ENCODE measurements at places on chromosomes 2 and 18.

GRCh38 chr2:160261732-160262131, 61.7 kb upstream of the ITGB6 start:
- no peak for DNase-seq

GRCh38 chr18:23331091-23331920, 121.8 kb upstream of the RIOK3 start:
- no peak for DNase-seq

DNA sequence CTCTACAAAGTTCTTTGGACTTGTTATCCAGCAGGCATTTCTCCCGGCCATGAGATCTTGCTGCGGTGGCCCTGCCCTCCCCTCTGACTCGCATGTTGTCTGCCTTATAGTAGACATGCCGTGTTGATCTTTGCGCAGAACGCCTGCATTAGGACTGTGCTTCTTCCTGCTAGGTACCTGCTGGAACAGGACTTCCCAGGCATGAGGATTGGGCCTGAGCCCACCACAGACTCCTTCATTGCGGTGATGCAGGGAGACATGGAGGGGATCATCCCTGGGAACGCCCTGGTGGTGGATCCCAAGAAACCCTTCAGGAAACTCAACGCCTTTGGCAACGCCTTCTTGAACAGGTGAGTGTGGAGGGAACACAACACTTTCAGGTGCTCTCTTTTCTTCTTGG, 10.1 kb downstream of the EHD3 start:
- DNase-seq = no peak

GRCh38 chr2:235268535-235268934, 225.3 kb upstream of the AGAP1 start:
- DNase-seq = no peak

DNA sequence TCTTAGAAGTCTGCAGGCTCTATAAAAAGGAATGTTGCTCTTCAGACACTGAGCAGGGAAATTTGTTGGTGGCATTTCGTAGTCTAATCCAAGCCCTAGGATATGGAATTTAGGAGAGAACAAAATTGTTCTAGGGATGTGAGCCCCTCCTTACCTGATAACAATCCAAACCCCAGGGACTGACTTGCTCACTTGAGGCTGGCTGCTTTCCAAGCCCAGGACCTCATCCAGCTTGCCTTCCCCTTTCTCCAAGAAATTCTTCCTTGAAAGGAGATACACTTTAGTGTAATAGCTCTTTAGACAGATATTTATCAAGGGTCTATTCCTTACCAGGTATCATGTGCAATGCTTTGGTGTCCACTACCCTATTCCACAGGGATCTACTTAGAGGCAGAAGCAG, 279.8 kb downstream of the C1D start:
- no peak for DNase-seq

DNA sequence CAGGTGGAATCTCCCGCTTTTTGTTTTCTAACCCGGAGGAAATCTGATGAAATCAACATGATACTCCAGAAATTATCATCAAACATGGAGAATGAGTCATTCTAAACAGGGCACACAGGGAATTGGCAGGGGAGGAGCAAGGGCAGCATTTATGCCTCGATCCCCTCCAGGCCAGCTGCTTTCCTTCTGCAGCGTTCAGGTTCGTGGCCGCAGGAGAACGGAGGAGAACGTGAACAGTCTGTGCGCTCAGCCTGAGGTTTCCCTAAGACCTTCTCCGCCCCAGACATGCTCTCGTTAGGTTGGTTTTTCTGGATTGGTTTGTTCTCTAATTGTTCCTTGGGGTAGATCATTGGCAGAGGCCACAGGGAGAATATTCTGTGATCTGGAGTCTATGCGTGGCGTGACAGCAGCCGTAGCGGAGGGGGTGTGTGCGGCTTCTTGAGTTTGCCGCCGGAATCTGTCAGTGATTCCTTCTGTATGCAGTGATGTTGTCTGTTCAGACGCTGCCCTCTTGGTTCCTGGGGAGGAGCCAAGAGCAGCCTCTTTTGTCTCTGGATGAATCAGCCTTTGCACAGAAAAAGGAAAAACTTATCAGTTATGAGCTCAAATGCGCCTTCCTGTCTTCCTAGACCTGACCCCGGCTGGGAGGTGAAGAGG, 75.9 kb downstream of the SH3BP4 start:
- no peak for DNase-seq

- no peak for DNase-seq
Observed at GRCh38 chr2:17584689-17585088, 44.2 kb downstream of the VSNL1 start.

GRCh38 chr18:44679056-44679913, 1.4 kb upstream of the SETBP1 start:
- peak; percentile 51 for DNase-seq

- no peak for DNase-seq
Observed at GRCh38 chr2:231364961-231365810, 30.3 kb upstream of the B3GNT7 start.

DNA sequence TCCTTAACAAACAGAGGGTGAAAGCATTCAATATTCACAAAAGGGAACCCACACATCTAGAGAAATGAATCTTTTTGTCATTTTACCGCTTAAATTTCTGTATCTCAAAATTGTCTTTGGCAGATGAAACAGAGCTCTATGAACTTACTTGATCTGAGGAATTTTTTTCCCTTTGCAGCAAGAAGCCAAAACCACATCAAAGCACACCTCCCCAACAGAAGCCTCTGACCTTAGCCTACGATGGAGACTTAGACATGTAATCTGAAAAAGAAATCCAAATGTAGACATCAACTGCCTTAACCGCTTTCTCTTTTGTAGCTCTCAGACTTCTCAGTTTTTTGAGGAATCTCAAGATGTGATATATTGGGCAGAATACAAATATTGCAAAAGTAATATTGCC, 287.9 kb upstream of the HNMT start:
- DNase-seq = no peak

DNA sequence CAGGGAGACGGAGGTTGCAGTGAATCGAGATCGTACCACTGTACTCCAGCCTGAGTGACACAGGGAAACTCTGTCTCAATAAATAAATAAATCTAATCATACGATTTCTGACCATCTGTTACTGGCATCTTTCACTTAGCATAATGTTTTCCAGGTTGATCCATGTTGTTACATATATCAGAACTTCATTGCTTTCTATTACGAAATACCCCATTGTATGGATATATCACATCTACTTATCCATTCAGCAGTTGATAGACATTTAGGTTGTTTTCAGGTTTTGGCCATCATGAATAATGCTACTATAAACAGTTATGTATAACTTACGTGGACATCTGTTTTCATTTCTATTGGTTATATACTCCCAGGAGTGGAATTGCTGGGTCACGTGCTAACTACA, 303.9 kb downstream of the PAX3 start:
- DNase-seq = no peak

GRCh38 chr2:65186872-65187851, 40.5 kb upstream of the ACTR2 start:
- peak; percentile 31 for DNase-seq

DNA sequence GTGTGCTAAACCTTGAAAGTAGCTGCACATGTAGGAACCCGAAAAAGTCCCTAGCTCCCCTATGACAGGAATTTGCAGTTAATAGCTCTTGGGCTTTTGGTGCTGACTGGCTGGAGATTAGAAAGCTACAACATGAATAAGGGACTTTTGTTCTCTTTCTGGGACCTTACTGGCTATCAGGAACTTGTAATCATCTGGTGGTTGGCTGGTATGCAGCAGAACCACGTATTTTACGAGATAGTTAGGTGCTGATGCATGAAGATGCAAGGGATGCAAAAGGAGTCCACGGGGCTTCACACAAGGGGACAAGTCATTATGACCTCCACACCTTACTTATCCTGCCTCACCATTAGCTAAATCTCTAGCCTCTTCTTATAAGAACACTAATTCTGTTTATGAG, 190.2 kb upstream of the NRXN1 start:
- no peak for DNase-seq

DNA sequence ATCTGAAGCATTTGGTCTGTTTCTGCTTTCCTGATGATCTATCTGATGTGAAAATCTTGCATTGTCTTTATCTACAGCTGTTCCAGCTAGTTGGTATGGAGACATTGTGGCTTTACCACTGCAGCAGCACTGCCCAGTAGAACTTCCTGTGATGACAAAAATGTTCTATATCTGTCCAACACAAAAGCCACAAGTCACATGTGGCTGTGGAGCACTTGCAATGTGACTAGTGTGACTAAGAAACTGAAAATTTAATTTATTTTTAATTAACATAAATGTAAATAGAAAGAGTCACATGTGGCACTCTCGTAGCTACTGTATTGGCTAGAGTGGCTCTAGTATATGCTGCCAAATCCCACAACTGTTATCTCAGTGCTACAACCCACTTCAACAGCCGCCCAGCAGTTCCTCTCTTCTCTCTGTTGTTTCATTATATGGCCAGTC, 425.7 kb downstream of the SETBP1 start:
- DNase-seq = peak; percentile 4

- no peak for DNase-seq
Observed at GRCh38 chr2:99607861-99608491, 118.2 kb upstream of the REV1 start.

GRCh38 chr2:74488643-74489481, 6.0 kb downstream of the TTC31 start:
- DNase-seq = no peak

DNA sequence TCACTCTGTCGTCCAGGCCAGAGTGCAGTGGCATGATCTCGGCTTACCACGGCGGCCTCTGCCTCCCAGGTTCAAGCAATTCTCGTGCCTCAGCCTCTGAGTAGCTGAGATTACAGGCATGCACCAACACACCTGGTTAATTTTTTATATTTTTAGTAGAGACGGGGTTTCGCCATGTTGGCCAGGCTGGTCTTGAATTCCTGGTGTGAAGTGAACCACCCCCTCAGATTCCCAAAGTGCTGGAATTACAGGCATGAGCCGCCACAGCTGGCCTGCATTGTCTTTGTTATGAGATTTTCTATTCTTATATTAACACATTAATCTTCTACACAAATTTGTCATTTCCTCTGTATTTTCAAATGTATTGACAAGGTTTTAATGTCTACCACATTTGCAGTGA, 75.2 kb downstream of the SEPTIN10 start:
- DNase-seq = no peak

DNA sequence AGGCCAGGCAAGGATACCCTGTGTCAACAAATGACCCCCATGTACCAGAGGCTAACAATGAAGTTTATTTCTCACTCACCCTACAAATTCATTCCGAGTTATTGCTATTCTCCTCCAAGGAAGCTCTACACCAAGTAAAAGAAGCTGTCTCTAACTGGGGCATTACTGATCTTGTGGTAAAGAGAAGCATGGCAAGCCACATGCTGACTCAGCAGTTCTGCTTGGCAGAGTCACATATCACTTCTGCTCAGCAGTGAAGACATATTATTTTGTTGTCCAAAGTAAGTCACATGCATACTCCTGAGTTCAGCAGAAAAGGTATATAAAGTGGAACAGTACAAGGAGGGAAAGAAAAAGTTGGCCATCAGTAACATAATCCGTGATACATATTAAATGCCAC, 315.8 kb downstream of the GULP1 start:
- no peak for DNase-seq

- no peak for DNase-seq
Observed at GRCh38 chr2:44745922-44746766, 195.4 kb upstream of the SIX3 start.

DNA sequence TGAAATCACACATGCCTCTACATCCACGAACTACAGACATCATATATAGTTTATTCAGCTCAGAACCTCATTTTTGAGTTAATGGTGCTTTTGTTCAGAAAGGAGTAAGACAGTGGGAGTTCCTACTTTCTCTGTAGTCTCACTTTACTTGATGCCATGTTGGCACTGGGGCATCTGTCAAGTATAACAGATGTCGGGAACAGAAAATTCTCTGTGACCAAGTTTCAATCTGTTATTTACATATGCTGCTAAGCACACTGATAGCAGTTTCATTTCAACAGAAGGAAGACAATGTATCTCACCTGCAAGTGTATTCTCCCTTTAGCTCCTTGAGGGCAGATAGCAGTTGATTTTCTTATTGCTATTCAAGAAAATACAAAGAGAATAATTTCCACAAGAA, 774.1 kb downstream of the METTL4 start:
- no peak for DNase-seq

DNA sequence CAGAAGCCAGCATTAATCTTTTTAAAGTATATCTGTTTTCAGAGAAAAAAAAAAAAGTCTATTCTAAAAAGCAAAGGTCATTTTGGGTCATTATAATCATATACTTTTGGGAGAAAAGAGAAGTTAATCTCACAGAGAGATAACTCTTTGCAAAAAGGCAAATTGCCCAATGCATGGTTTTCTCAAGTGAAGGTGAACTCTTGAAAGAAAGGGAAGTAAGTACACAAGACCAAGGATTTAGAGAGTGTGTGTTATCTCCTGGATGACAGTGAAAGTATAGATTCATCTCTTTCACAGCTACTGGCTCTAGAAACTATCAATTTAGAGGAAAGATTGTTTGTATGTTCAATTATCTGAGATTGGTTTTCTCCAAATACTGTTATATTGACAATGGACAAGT, 151.4 kb downstream of the CD8B2 start:
- DNase-seq = no peak

GRCh38 chr2:190599073-190599472, 49.8 kb upstream of the NAB1 start:
- DNase-seq = no peak

- DNase-seq = no peak
Observed at GRCh38 chr2:186457908-186458307, 28.2 kb upstream of the ZC3H15 start.

DNA sequence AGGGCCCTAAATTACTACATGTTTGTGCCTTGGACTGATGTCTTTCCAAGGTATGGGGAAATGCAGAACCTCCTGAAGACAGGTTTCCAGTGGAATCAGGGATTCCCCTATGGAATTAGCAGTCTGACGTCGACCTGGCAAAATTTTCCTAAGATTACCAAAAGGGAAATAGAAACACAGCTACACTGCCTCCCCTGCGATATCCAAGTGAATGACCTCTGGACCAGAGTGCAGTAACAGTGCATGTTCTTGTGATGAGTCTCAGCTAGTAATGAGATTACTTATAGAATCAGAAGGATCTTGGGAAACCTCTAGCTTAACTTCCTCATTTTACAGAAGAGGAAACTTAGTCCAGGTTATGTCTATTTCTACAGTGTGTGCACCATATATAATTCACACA, 21.3 kb upstream of the CHST9 start:
- DNase-seq = no peak

DNA sequence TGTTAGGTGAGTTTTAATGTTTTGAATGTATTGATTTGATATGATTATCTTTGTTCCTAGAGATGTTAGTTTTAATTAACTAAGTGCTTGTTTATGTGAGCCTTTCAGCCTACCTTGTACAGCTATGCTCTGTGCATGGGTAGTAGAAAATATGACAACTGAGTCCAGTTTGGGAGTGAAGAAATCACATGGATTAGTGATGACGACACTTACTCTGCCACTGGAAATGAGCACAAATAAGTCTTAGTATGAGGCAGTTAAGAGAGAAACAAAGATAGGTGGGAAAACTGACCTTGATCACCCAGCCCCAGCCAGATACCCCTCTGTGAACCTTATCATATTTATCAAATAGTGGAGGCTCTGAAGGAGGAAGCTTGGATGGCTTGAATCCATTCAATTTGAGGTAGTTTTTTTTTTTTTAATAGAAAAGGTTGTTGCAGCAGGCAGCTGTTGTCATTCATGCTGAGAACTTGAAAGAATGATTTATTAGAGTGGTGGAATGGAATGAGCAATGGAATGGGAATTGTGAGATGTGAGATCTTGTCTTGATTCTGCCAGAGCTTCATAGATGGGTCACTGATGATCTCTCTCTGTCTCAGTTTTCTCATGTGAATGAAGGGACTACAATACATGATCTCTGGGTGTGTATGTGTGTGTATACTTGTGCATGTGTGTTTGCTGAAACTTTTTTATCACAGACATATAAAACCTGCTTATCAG, 96.4 kb downstream of the MAP3K20 start:
- DNase-seq = no peak

Data from stimulated activated CD8-positive, alpha-beta memory T cell treated with anti-CD3 and anti-CD28 coated beads, Interleukin-12 subunit alpha, Interleukin-12 subunit beta, amount 100 ng/mL, for 4 hours (primary cell).